ENCODE measurements at places on chromosomes 5 and 9.

- no peak for DNase-seq
Measured at GRCh38 chr9:86046071-86046636, 53.2 kb downstream of the GOLM1 start.

GRCh38 chr5:1762121-1762882 is 37.3 kb downstream of the MRPL36 start:
- DNase-seq, result no peak

- no peak for DNase-seq
Measured at GRCh38 chr5:62310426-62311143, 4.6 kb downstream of the KIF2A start.

- no peak for DNase-seq
Measured at GRCh38 chr5:6682239-6682638, 31.0 kb upstream of the TENT4A start.

GRCh38 chr9:76218886-76219445 is 175.3 kb downstream of the RFK start:
- no peak for DNase-seq

DNA sequence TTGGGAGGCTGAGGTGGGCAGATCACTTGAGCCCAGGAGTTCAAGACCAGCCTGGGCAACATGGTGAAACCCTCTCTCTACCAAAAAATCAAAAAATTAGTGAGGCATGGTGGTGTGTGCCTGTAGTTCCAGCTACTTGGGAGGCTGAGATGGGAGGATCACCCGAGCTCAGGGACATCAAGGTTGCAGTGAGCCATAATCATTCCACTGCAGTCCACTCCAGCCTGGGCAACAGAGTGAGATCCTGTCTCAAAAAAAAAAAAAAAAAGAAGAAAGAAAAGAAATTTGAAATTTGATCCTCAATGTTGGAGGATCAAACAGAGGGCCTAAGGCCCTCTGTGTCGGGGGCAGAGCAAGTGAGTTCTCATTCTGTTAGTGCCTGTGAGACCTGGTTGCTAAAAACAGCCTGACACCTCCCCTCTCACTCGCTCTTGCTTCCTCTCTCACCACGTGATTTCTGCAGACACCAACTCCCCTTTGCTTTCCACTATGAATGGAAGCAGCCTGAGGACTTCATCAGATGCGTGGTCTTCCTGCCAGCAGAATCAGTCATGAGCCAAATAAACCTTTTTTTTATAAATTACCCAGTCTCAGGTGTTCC is 8.4 kb upstream of the GOLPH3 start:
- DNase-seq, result no peak

Measured in stimulated activated CD8-positive, alpha-beta memory T cell treated with anti-CD3 and anti-CD28 coated beads, Interleukin-2, amount 100 ng/mL, for 1 hour (primary cell).